ENCODE measurements at places on chromosomes 11 and 22.

DNA sequence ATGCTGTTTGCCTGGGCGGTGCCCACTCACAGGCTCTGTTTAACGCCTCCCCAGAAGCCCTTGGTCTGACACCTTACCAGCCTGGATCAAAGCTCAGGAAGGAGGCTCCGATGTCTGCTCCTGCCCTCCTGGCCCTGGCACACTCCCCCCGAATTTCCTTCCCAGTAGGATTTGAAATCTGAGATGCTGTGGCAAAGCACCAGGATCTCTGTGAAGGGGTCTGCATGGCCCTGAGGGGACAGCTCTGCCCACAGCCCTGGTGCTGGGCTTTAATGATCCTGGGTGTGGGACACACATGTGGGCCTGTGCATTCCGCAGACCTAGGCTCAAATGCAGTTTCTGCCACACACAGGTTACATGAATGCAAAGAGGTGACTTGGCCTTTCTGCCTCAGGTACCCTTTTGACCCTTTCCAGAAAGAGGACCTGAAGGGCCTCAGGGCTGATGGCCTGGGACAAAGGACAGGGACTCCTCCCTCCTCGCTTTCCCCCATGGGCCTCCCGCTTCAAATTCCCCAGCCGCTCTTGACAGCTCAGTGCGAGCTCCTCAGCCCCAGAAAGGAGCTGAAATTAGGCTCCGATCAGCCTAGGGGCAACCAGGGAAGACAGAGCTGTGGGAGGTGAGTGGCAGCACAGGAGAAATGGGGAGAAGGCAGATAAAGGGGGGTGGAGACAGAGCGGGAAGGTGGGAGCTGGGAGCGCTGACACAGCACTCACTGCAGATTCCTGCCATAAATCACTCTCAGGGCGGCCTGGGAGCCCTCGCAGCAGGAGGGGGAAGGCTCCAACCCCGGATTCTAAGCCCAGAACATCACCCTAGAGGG is 41.3 kb downstream of the TRIM29 start:
- DNase-seq = no peak

DNA sequence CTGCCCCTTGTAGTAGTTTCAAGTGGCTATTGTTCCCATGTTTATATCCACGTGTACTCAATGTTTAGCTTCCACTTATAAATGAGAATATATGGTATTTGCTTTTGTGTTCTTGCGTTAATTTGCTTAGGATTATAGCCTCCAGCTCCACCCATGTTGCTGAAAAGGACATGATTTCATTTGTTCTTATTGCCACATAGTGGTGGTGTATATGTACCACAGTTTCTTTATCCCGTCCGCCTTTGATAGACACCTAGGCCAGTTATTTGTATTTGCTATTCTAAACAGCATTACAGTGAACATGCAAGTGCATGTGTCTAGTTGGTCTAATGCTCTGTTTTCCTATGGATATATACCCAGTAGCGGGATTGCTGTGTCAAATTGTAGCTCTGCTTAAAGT is 6.8 kb downstream of the OR51B2 start:
- DNase-seq = no peak

DNA sequence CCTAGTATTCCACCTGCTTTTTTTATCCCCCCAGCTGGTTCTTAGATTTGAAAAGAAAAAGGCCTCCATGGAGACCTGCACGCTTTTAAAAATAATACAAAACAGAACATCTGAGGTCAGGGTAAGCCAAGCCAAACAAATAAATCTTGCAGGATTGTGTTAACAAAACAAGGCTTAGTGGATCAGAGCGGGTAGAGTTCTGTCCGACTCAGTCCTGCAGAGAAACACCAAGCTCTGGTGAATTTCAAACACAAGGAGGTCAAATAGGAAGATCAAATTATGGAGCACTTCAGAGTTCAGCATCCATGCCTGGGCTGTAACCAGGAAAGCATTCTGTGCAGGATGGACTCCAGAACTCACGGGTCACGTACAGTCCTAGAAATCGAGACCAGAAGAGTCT is 86.9 kb downstream of the SYN3 start:
- DNase-seq = no peak

DNA sequence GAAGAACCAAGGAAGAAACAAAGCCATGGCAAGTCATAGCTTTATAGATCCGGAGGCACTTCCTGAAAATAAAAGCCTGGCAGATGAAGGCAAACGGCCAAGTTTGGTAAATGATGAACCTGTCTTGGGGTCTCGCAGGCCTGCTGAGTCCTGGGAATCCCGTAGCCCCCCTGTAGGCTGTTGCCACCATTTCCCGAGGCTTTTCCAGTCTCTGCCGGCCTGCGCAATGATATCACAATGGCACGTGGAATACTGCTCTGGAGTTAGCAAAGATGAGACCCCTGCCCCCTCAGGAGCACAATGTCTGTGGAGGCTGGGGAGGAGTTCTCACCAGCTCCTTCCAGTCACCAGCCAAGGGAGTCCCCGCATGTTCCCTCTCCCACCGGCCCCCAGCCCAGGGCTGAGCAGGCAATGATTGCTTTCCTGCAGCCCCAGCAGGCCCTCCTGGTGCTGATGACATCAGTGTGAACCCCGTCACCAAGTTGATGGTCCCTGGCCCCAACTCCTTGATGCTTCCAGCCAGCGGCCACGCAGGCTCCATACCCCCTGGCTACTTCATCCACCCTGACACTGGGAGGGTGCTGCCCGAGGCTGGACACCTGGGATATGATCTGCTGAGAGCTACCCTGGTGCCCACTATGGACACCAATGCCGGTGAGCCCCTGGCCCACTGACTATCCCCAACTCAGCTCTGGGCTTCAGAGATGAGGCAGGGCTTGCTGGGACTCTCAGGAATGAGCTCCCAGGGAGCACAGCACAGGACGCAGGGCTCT is 55.9 kb downstream of the BTG4 start:
- DNase-seq = no peak

GRCh38 chr11:14413307-14414069 is 54.5 kb upstream of the RRAS2 start:
- no peak for DNase-seq

GRCh38 chr11:5737091-5737490 is 843 bp downstream of the OR56B1 start:
- DNase-seq = no peak

- DNase-seq = no peak
These were observed 14.0 kb upstream of the ARSA start for GRCh38 chr22:50641696-50642607.

- no peak for DNase-seq
These were observed 76.2 kb upstream of the OPCML start for GRCh38 chr11:133608496-133608895.

DNA sequence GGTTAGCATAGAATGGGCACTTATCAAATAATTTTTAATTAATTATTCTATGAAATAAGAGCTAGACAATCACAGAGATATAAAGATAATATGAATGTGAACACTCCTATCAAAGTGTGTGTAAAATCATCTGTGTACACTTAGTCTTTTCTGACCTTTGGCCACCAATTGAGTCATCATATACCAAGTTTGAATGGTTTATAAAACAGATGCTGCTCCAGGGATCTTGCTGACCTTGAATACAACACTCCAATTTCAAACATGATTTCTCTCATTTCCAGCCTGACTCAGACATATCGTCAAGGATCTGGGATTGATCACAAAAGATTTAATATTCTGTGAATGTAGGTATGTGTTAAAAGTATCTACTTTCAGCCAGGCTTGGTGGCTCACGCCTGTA is 2.9 kb upstream of the OR51V1 start:
- DNase-seq = no peak

GRCh38 chr11:128726458-128727139 is 32.7 kb downstream of the FLI1 start:
- DNase-seq = no peak

DNA sequence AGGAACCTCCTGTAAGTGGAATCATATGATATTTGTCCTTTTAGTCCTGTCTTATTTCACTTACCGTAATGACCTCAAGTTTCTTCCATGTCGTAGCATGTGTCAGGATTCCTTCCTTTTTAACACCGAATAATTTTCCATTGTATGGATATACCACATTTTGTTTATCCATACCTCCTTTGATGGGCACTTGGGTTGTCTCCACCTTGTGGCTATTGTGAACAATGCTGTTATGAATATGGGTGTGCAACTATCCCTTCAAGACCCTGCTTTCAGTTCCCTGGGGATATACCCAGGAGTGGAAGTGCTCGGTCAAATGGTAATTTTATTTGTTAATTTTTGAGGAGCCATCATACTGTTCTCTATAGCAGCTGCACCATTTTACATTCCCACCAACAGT is 244.9 kb upstream of the BLID start:
- DNase-seq = no peak

GRCh38 chr11:115760461-115761320 is 256.5 kb upstream of the CADM1 start:
- no peak for DNase-seq

- no peak for DNase-seq
These were observed 1.1 kb upstream of the PLXNB2 start for GRCh38 chr22:50308597-50308935.

DNA sequence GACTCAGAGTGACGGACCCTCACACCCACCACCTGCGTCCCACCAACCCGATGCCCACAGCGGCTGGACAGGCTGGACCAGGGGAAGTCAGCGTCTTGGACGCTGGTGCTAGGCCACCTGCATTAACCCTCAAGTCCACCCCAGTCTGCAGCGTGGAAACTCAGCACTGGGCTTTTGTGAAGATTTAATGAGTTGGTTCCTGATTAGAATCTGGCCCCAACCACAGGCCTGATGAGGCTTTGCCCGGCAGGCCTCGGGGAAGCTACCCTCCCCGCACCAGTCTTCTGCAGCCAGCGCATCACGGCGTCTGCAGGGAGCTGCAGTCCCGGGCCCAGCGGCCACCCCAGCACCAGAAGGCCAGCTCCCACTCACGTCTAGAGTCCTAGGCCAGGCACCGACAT is 101.0 kb downstream of the BRD1 start:
- DNase-seq = no peak

DNA sequence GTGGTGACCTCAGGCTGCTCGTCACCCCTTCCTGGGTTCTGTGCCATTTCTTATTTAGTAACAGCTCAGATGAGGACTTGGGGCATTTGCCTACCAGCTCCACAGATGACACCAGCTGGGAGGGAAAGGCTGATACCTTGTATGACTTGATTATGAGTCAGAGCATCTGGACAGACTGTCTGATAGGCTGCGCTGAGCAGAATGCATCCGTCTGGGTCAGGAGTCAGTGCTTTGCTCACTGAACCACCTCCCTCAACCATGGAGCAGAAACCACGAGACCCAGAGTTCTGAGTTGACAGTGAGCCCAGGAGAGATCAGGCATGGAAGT is 6.8 kb downstream of the ST14 start:
- DNase-seq = peak; percentile 30

- no peak for DNase-seq
These were observed 15.4 kb downstream of the OR52K2 start for GRCh38 chr11:4464216-4465159.
